ENCODE measurements at places on chromosomes 2 and 18.

- no peak for DNase-seq
Measured at GRCh38 chr2:9310377-9310776, 103.8 kb downstream of the ASAP2 start.

DNA sequence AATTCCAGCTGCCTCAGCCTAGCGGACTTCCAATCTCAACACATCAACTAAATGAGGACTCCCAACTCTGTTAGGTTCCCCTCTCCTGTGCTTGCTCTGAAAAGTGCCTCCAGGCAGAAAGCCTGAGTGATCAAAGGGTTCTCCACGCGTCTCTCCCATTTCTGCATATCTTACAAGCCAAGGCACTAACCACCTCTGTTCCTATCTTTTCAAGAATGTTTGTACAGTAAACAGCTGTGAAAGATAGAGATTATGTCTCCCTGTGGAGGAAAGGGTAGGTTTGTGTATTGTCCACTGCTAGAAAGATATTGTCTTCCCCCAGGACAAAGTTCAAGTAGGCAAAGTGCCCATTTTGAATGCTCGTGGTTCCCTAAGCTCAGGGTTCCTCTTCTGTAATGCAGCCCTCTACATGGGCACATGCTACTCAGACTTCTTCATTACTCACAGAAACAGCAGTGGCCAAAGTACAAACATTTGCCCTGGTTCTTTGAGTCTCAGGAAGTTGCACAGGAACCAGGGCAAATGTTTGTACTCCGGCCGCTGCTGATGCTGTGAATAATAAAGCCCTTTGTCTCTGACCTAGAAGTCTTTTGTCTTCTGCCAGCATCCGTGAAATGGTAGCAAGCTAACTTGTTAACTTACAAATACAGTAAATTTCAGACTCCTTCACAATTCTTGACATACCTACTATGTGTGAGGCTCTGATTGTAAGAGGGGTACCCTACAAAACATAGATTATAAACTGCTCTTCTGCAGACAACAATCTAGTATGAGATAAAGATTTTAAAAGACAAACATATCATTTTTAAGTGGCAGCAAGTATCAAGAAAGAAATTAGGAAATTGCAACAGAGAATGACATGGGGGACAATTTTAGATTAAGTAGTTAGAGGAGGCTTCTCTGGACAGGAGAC is 44.5 kb downstream of the PKDCC start:
- DNase-seq = no peak

GRCh38 chr2:19119326-19120001 is 239.0 kb downstream of the OSR1 start:
- no peak for DNase-seq

DNA sequence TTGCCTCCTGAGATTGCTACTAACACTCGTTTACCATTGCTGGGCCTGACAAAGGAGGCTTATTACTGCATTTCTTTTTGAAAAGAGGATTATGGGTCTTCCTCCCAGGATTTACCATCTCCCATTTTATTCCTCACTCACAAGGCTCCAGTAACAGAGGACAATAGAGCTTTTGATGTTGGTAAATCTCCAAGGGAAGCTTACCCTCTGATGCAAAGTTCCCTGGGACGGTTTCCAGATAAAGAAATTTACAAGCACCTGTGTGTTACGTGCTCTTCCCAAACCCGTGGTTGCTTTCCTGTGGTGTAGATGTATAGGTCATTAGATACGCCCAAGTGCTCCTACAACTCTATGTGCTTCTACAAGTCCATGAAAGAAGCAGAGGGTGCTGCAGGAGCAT is 17.1 kb downstream of the VSNL1 start:
- DNase-seq = no peak

DNA sequence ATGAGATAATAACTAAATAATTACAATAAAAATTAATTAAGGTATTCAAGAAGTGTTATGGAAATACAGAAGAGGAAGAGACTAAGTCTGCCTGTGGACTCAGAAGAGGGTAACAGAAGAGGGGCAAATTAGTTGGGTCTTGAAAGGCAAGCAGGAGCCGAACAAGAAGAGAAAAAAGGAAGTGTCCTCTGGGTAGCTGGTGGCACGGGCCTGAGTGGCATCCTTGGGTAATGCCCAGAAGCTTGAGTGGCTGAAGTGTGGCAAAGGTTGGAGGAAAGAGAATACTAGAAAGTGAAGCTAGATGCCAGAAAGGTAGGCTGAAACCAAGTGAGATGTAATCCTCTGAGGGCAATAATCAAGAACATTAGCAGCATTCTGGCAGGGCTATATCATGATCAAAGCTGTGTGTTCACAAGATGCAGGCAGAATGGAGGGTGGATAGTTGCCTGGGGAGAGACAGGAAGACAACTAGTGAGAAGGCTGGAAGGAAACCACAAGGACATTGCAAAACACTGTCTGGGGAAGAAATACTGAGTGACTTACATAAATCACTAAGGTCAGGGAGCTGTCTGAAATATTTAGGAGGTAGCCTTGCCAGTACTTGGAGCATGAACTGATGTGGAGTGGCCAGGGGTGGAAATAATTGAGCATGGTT is 16.2 kb downstream of the DOCK10 start:
- no peak for DNase-seq

DNA sequence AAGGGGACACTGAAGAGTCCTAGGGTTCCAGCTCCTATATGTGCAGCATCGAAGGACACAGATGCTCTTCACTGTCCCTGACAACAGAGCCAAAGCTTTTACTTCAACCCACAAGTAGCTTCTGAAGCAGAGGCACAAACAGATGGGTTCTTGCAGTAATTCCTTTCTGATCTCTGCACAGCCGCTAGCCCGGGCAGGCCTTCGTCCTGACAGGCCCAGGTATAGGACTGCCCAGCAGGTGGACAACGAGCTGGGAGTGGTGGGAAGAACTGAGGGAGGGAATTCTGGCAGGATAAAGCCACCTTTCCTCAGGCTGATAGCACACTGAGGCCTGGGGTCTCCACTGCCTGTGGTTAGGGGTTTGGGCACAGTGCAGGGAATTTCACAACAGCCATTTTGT is 94.8 kb downstream of the RHOB start:
- DNase-seq = no peak

All from activated T-helper 1 cell treated with anti-CD3 and anti-CD28 coated beads, Interleukin-2, amount 50 U/mL, for 16 hours (primary cell).